PC-3 (cell line): ENCODE measurements at places on chromosomes 4 and X.
A peak's percentile ranks its signal among the peaks of the same experiment; 100 is the strongest.

DNA sequence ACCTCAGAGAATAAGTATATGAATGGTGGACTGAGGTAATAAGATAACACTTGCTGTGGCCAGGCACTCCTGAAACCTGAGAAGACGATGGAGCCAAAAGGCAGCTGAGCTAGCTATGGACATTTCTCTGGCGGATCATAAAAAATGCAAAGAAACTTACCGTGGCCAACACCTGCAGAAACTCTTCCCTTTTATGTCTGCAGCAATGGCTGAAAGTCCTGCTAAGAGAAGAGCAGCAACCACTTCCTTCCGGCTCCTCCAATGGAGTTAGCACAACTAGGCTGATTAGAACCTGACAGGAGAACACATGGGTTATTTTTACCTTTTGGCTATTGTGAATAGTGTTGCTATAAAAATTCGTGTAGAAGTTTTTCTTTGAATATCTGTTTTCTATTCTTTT, 76.0 kb upstream of the MAGEB16 start:
- H3K27me3 ChIP-seq: no peaks in the 10 kb centered on the region
- H3K36me3 ChIP-seq: no peaks in the 10 kb centered on the region
- H3K4me1 ChIP-seq: no peaks in the 10 kb centered on the region
- no peak for DNase-seq
- H3K27ac ChIP-seq: no peak overlapping the region

DNA sequence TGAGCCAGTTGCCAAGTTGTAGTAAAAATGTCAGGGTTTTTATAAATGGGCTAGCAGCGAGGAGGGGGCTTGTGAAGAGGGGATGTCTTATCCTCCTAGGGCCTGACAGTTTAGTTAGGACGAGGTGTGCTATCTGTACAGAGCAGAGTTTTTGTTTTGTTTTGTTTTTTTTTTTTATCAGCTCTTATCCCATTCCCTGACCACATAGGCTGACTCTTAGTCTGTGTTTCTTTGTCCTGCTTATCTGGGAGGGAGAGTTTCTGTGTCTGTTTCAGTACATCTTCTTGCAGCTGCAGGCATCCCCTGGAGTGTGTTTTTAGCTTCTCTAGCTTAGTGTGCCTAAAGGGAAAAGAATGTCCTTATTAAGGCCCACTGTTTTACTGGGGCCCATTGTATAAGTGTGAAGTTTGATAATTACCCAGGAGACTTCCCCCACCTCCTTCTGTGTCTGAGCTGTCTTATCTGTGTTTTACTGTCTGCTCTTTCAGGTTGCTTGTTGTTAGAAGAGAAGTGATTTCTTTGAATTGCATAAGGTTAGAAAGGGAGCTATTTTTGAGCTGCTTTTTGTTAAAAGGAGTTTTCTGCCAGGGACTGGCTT, 32.0 kb downstream of the PAGE2 start:
- no peak for DNase-seq
- H3K27me3 ChIP-seq: peaks cover 12% of the 10 kb centered on the region; the same call in 1 of the 2 replicates
- no peak overlapping the region for H3K4me3 ChIP-seq
- no peaks in the 10 kb centered on the region for H3K4me1 ChIP-seq
- H3K36me3 ChIP-seq: no peaks in the 10 kb centered on the region
- no peak overlapping the region for H3K27ac ChIP-seq

GRCh38 chrX:150544835-150545770, 23.3 kb upstream of the MTM1 start:
- H3K4me1 ChIP-seq: peaks cover 12% of the 10 kb centered on the region
- DNase-seq: no peak
- H3K36me3 ChIP-seq: no peaks in the 10 kb centered on the region
- no peak overlapping the region for H3K27ac ChIP-seq

DNA sequence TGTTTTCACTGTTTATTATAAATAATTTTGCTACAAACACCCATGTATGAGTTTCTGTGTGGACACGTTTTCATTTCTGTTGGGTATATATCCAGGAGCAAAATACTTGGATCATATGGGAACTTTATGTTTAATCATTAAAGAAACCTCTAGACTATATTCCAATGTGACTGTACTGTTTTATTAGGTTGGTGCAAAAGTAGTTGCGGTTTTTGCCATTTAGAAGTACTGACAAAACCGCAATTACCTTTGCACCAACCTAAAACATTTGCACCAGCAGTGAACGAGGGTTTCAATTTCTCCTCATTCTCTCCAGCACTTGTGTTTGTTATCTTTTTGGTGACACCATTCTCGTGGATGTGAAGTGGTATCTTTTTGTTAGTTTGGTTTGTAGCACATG, 565.0 kb downstream of the TRIML1 start:
- H3K27ac ChIP-seq: no peak overlapping the region
- DNase-seq: no peak
- H3K27me3 ChIP-seq: no peaks in the 10 kb centered on the region
- no peaks in the 10 kb centered on the region for H3K36me3 ChIP-seq

DNA sequence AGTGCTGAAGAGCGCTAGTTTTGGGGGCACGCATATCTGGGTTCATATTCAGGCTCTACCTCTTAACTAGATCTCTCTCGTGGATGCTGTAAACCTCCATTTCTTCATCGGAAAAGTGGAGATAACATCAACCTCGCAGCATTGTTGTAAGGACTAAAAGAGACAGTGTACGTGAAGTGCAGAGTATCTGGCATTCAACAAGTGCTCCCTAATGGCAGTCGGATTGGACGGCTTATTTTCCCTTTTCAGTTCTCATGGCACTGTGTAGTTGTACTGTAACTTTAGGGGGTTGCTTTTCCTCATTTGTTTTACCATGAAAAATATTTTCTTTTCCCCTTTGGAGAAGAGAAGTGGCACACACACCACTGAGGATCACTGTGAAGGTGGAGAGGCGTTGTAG, 51.4 kb upstream of the ESX1 start:
- no peak for DNase-seq
- H3K4me3 ChIP-seq: no peak overlapping the region
- H3K27ac ChIP-seq: no peak overlapping the region
- 0 out of 2 replicates have a peak, but pooled peaks cover 8% of the 10 kb centered on the region for H3K4me1 ChIP-seq

- H3K36me3 ChIP-seq: no peaks in the 10 kb centered on the region
- peaks cover 7% of the 10 kb centered on the region for H3K4me1 ChIP-seq
- DNase-seq: no peak
- H3K4me3 ChIP-seq: no peak overlapping the region
Observed at GRCh38 chrX:109934434-109934833, 68.5 kb upstream of the TMEM164 start.

GRCh38 chr4:14249226-14249625, 621.7 kb upstream of the BOD1L1 start:
- no peak overlapping the region for H3K4me3 ChIP-seq
- DNase-seq: no peak
- H3K27me3 ChIP-seq: no peaks in the 10 kb centered on the region

DNA sequence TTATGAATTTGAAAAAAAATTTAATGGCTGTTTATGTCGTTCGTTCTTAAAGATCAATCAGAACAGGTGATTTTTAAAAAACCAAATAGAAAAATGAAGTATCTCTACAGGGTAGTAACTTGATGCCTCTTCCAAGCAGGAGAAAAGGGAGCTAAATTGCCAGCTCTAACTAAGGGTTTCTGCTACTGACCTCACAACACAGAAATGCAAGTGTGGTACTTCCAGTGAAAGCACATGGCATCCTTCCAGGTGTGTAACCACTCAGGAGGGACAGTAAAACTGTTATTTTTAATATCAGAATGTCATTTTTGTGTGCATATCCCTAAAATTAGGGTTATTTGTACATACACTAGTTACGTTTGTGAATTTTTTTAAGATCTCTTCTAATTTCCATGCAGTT, 116.8 kb upstream of the ZCCHC13 start:
- H3K27me3 ChIP-seq: no peaks in the 10 kb centered on the region
- DNase-seq: no peak
- no peak overlapping the region for H3K4me3 ChIP-seq
- no peaks in the 10 kb centered on the region for H3K4me1 ChIP-seq
- H3K36me3 ChIP-seq: no peaks in the 10 kb centered on the region

DNA sequence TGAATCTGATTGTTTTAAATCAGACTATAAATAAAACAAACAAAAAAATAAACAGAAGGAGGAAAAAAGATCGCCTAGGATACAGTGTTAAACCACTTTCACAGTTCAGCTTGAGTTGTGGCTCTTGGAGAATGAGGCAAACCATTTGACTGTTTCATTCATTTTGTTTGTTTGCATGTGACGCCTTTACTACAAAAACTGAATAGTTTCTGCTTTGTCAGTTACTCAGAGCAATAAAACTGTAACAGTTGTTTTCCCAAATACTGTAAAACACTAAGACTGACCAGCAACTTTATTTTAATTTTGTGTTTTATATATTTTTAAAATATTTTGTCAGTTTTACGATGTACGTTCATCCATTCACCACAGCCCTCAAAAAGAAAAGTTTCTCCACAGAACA, 214.5 kb downstream of the FBXW7 start:
- H3K27me3 ChIP-seq: no peaks in the 10 kb centered on the region
- no peaks in the 10 kb centered on the region; the same call in 1 of the 2 replicates for H3K36me3 ChIP-seq
- H3K27ac ChIP-seq: 0 out of 2 replicates have a peak overlapping the region, but pooled peaks have one; percentile 7
- DNase-seq: no peak
- H3K4me3 ChIP-seq: no peak overlapping the region
